WTC11 (cell line): ENCODE measurements at places on chromosomes 4 and X. TPM values are rescaled to one million over a fixed set of nuclear protein-coding genes. Genes with fewer than 3 reads are reported as not detected.

DNA sequence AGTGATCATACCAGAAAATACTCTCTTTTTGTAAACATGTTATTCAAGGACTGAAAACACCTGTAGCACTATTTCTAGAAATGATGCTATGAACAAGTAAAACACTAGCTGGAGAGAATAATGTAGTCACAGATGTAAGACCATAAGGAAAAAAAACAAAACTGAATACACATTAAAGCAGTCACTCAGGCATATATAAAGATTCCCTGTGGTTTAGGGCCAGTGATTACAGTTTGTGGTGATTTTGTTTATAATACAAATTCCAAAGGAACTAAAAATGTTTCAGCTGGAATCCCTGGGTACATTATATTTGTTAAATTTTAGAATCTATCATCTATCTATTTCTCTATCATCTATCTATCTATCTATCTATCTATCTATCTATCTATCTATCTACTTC, 777.8 kb upstream of the FRG1 start:
- DNase-seq, result no peak
- peak overlapping the region; percentile 99 for H3K27ac ChIP-seq
- peaks cover 77% of the 10 kb centered on the region for H3K4me1 ChIP-seq
- no peaks in the 10 kb centered on the region for H3K36me3 ChIP-seq
- H3K4me3 ChIP-seq, result peak overlapping the region; percentile 56
- peaks cover 4% of the 10 kb centered on the region; the same call in 1 of the 2 replicates for H3K27me3 ChIP-seq

PDCL2 gene
- total RNA-seq, result 0.21 TPM in 1 of 3 replicates, not detected in the others

FAM9C gene
- 0.07 to 0.28 TPM in 2 of 3 replicates, not detected in the other for total RNA-seq

DNA sequence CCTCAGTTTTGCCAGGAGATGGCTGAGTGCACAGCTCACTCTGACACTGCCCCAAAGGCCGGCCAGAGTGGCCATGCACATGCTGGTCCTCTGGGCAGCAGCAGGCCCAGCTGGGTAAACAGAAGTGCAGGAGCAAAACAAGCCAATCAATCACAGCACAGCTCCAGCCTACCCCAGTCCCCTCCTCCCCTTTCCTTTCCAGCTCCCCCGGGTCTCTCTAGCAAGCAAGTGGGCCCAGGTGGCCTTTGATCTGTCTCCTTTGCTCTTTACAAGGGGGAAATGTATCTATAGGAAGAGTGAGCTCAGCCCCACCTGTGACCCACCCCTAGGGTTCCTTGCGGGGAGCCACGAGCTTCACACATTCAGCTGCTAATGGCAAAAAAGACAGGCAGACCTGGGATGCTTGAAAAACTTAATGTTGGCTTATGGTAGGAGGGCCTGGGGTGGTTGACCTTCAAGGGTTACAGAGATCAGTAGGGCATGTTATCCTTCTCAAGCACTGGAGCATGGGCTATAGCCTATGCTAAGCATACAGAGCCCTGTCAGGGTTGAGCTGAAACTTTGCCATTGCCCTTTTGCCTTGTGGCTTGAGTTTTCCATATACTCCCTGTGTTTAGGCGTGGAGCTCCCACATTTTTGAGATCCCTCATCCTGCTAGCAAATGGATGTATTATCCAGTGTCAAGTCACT, 57.8 kb upstream of the PLAC1 start:
- no peaks in the 10 kb centered on the region for H3K27me3 ChIP-seq
- H3K4me1 ChIP-seq, result peaks cover 41% of the 10 kb centered on the region
- H3K36me3 ChIP-seq, result no peaks in the 10 kb centered on the region
- no peak for DNase-seq
- H3K4me3 ChIP-seq, result no peak overlapping the region
- no peak overlapping the region for H3K27ac ChIP-seq

GRCh38 chr4:156085100-156085499, 131.4 kb upstream of the CTSO start:
- no peaks in the 10 kb centered on the region for H3K4me1 ChIP-seq
- H3K27me3 ChIP-seq, result no peaks in the 10 kb centered on the region
- no peak overlapping the region for H3K4me3 ChIP-seq
- no peak overlapping the region for H3K27ac ChIP-seq
- H3K36me3 ChIP-seq, result peaks cover 8% of the 10 kb centered on the region

- H3K36me3 ChIP-seq, result no peaks in the 10 kb centered on the region
- H3K27me3 ChIP-seq, result no peaks in the 10 kb centered on the region
- H3K4me1 ChIP-seq, result peaks cover 4% of the 10 kb centered on the region; the same call in 1 of the 2 replicates
- no peak for DNase-seq
- H3K4me3 ChIP-seq, result no peak overlapping the region
Measured at GRCh38 chr4:156764145-156764544, 207.5 kb downstream of the PDGFC start.

GYPA gene
- 0.09 to 0.44 TPM in 2 of 3 replicates, not detected in the other for total RNA-seq

DNA sequence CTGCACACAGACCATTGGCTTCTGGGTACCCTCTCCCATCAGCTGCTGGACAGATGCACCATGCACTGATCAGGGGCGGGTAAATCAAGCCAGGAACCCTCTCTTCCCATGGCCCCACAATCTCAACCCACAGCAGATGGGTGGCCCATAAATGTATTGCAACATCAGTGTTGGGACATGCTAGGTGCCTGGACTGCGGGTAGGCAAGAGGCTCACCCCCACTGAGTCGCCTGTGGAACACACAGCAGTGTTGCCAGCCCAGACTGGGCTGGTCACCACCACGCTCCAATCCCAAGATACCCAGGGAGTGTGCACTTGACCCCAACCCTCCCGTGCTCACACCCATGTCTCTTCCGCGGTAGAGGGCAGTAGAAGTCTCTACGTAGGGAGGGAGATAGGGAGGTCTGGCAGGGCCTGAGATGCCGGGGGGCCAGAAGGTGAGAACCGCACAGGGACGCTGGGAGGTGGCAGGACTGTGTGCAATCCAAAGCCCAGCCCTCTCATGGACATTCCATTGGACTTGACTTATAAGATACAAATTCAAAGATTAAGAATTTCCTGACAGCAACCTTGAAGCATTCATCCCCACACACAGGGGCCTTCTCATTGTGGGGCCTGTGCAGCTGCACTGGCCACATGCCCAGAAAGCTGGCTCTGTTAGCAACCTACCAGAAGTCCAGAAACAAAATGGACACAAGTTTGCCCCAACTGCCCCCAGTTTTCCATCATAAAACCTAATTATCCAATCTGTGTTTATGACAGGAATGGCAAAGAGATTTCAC, 183.7 kb downstream of the NSUN7 start:
- no peaks in the 10 kb centered on the region for H3K36me3 ChIP-seq
- peaks cover 44% of the 10 kb centered on the region for H3K4me1 ChIP-seq
- no peak overlapping the region for H3K27ac ChIP-seq
- DNase-seq, result no peak
- H3K27me3 ChIP-seq, result no peaks in the 10 kb centered on the region

- H3K27me3 ChIP-seq, result no peaks in the 10 kb centered on the region; the same call in 1 of the 2 replicates
- peaks cover 11% of the 10 kb centered on the region for H3K4me1 ChIP-seq
- H3K36me3 ChIP-seq, result no peaks in the 10 kb centered on the region
- peak; percentile 32 for DNase-seq
Measured at GRCh38 chrX:74383611-74384010, 37.7 kb upstream of the SLC16A2 start.

GRCh38 chr4:127624173-127624572, 8.6 kb upstream of the INTU start:
- peaks cover 11% of the 10 kb centered on the region for H3K4me1 ChIP-seq
- no peak overlapping the region for H3K27ac ChIP-seq
- H3K27me3 ChIP-seq, result peaks cover 39% of the 10 kb centered on the region
- no peaks in the 10 kb centered on the region for H3K36me3 ChIP-seq

DNA sequence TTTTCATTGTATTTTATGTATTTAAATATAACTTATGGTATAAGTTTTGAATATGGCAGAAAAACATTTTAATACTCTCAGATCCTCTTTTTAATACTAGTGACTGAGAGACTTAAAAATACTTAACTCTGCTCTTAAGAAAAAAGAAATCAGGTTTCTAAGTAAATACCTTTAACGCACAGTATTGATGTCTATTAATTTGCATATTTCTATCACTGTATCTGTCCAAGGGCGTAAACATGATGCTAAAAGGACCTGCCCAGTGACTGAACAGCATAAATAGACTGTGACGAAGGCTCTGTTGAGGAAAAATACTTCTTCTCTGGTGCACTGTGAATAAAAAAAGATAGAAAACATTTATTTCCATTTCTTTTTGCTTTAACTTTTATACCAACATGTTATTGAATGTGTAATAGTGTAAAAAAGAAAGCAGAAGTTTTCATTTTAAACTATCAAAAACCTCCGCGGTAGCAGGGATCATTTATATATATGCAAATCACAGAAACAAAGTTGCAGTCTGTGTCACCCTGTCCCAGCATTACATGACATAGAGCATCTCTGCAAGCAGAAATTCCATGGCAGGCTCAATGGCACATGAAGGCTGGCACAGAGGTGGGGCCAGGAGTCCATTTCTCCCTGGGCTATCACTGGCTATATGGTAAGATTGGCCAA, 75.4 kb downstream of the ZAR1 start:
- no peaks in the 10 kb centered on the region for H3K4me1 ChIP-seq
- DNase-seq, result no peak
- no peak overlapping the region for H3K27ac ChIP-seq
- peaks cover 9% of the 10 kb centered on the region; the same call in 1 of the 2 replicates for H3K36me3 ChIP-seq
- no peaks in the 10 kb centered on the region for H3K27me3 ChIP-seq
- H3K4me3 ChIP-seq, result no peak overlapping the region

- no peak overlapping the region for H3K4me3 ChIP-seq
- H3K36me3 ChIP-seq, result peaks cover 13% of the 10 kb centered on the region
- H3K27me3 ChIP-seq, result no peaks in the 10 kb centered on the region
Measured at GRCh38 chrX:141724186-141724585, 25.6 kb upstream of the SPANXD start.

HTN3 gene
- total RNA-seq, result not detected in 3 replicates

DNA sequence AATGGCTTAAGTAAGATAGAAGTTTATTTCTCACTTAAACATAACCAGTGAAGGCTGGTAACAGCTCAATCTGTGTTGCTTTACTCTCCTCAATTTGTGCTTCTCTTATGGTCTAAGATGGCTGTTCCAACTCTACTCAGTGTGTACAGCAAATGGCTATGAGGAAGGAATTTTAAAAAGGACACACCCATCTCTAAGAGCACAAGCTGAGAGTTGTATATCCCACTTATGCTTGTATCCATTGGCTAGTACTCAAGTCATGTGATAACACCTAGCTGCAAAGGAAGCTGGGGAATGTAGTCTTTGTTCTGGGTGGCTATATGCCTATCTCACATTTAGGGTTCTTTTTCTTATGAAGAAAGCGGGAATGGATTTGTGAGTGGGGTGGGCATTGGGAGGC, 63.3 kb downstream of the GPAT3 start:
- H3K27me3 ChIP-seq, result no peaks in the 10 kb centered on the region
- H3K4me3 ChIP-seq, result no peak overlapping the region
- H3K4me1 ChIP-seq, result no peaks in the 10 kb centered on the region

- peak overlapping the region; percentile 51 for H3K27ac ChIP-seq
- H3K4me3 ChIP-seq, result no peak overlapping the region
- peaks cover 26% of the 10 kb centered on the region for H3K4me1 ChIP-seq
Measured at GRCh38 chr4:182382941-182383340, 139.7 kb downstream of the TENM3 start.

- H3K4me1 ChIP-seq, result peaks cover 3% of the 10 kb centered on the region; the same call in 1 of the 2 replicates
- DNase-seq, result no peak
- H3K4me3 ChIP-seq, result no peak overlapping the region
- H3K27me3 ChIP-seq, result peaks cover 4% of the 10 kb centered on the region
Measured at GRCh38 chr4:13084210-13084609, 399.9 kb downstream of the RAB28 start.

DNA sequence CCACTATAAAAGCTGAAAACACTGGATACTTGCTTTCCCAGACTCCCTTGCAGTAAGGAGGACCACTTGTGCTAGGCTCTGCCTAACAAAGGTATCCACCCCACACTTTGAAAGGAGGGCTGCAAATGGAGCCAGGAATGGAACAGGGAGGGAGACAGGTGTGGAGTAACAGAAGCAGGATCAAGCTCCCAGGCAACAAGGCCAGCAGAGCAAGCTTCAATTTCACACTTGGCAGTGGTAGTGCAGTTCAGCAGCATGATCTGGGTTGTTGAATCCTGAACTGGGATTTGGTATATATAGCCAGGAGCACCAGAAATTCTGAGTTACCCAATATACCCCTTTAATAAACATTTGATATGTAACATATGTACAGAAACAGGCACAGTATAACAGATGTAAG, 9.8 kb downstream of the LAMP2 start:
- peaks cover 6% of the 10 kb centered on the region; the same call in 1 of the 2 replicates for H3K4me1 ChIP-seq
- H3K36me3 ChIP-seq, result peaks cover 1% of the 10 kb centered on the region; the same call in 1 of the 2 replicates
- no peak overlapping the region for H3K27ac ChIP-seq
- DNase-seq, result no peak

SPON2 gene
- total RNA-seq, result 4.9 to 6.6 TPM (median 5.3 TPM) in 3 replicates

- H3K27ac ChIP-seq, result no peak overlapping the region
- H3K36me3 ChIP-seq, result peaks cover 5% of the 10 kb centered on the region; the same call in 1 of the 2 replicates
- DNase-seq, result no peak
Measured at GRCh38 chr4:184357772-184358171, 116.6 kb downstream of the IRF2 start.

RHOXF2 gene
- 0.07 to 0.20 TPM in 2 of 3 replicates, not detected in the other for total RNA-seq

DNA sequence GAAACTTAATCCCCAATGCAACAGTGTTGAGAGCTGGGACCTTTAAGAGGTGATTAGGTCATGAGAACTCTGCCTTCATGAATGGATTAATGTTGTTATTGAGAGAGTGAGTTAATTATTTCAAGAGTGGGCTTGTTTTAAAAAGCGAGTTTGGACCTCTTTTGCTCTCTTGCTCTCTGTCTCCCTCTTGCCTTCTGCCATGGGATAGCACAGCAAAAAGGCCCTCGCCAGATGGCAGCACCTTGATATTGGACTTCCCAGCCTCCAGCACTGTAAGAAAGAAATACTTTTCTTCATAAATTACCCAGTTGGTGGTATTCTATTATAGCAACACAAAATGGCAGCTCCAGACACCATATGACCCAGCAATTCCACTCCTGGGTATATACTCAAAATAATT, 7.0 kb upstream of the ATP6AP2 start:
- DNase-seq, result peak; percentile 20
- H3K4me3 ChIP-seq, result no peak overlapping the region
- peaks cover 11% of the 10 kb centered on the region for H3K4me1 ChIP-seq
- H3K36me3 ChIP-seq, result no peaks in the 10 kb centered on the region
- H3K27me3 ChIP-seq, result no peaks in the 10 kb centered on the region
- no peak overlapping the region for H3K27ac ChIP-seq

DNA sequence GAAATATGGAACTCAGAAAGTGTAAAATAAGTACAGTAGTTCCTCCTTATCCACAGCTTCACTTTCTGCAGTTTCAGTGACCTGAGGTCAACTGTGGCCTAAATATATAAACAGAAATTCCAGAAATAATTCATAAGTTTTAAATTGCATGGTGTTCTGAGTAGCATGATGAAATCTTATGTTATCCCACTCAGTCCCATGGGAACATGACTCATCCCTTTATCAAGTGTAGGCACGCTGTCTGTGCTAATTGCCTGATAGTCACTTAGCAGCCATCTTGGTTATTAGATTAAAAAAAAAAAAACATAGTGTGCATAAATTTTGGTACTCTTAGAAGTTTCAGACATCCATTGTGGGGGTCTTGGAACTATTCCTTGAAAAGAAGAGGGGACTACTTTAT, 983.4 kb upstream of the ADGRL3 start:
- H3K27ac ChIP-seq, result no peak overlapping the region
- H3K36me3 ChIP-seq, result no peaks in the 10 kb centered on the region
- H3K27me3 ChIP-seq, result no peaks in the 10 kb centered on the region
- no peak overlapping the region for H3K4me3 ChIP-seq
- no peaks in the 10 kb centered on the region for H3K4me1 ChIP-seq
